ENCODE measurements at places on chromosomes 3 and 15. TPM values are rescaled to one million over a fixed set of nuclear protein-coding genes. Genes with fewer than 3 reads are reported as not detected.

The FEZF2 gene
- not detected for total RNA-seq

The PLSCR5 gene
- total RNA-seq: not detected

The CLDN11 gene
- total RNA-seq: 1.9 TPM

The H1-8 gene
- not detected for total RNA-seq

GRCh38 chr3:115632026-115632425 is 8.7 kb downstream of the GAP43 start:
- DNase-seq: no peak

- no peak for DNase-seq
Measured at GRCh38 chr3:37588758-37589157, 272.9 kb upstream of the CTDSPL start.

DNA sequence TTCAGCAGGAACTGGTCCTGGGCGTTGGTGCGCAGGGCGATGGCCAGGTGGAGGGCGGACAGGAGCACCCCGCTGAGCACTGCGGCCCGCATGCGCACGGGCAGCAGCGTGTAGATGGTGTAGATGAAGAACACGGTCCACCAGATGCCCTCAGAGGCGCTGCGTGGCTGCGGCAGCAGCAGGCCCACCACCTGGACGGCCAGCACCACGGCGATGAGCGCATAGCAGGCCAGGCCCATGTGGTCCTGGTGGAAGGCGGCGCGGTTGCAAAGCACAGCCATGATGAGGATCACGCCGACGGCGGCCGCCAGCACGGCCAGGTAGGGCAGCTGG is 1.5 kb downstream of the ADCY5 start:
- peak; percentile 71 for DNase-seq

GRCh38 chr3:62995119-62995518 is 119.9 kb upstream of the CADPS start:
- DNase-seq: no peak

- no peak for DNase-seq
Measured at GRCh38 chr3:15300323-15301078, 31.9 kb downstream of the SH3BP5 start.

DNA sequence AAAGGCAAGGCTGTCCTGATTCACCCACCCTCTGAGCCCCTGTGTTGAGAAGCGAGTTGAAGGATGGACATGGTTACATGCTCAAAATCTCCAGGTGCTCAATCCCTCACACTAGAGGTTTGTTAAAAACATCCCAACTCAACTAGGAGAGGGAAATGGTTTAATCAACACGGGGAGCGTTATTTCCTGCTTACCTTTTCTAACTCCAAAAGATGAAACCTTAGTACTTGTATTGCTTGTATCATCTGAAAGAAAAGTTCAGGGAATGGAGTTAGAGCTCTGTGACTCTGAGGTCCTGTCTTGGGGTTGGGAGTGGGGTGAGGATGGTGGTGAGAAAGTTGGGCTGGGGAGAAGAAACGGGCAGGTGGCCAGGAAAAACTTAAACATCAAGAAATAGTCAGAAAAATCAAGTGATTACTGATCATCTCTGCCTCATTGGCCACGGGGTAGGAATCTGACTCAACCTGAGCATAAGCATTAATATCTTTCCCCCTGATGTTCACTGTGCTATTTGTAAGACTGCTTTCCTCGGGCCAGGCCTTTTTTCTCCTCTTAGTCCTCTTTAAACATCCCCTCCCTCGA is 5.9 kb downstream of the MEIS2 start:
- no peak for DNase-seq

Data from spleen (tissue), 13 donors.